ENCODE measurements at places on chromosomes 16 and 17.

DNA sequence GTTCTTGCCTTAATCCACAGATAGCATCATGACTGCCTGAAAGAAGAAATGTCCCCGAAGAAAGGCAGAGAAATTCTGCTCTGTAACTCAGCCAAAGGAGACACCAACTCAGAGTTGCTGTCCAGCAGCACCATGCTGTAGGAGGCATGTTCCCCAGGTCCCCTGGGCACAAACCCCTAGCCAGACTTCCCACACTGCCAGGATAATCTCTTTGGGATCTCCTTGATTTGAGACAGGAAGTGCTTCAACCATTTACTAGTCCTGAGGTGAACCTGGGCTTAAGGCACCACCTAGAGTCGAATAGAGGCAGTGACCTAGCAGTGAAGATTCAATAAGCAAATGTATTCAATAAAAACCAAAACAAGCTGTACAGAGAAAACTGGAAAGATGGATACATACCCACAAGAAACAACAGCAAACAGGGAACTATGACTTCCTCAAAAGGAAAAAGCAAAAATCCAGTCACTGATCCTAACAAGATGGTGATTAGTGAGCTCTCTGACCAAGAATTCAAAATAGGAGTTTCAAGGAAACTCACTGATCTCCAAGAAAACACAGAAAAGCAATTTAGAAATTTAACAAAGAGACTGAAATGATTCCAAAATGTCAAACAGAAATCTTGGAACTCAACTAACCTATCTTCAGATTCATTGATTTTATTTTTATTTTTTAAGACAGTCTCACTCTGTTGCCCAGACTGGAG, 5.7 kb downstream of the OR4D2 start:
- peak; percentile 10 for DNase-seq

DNA sequence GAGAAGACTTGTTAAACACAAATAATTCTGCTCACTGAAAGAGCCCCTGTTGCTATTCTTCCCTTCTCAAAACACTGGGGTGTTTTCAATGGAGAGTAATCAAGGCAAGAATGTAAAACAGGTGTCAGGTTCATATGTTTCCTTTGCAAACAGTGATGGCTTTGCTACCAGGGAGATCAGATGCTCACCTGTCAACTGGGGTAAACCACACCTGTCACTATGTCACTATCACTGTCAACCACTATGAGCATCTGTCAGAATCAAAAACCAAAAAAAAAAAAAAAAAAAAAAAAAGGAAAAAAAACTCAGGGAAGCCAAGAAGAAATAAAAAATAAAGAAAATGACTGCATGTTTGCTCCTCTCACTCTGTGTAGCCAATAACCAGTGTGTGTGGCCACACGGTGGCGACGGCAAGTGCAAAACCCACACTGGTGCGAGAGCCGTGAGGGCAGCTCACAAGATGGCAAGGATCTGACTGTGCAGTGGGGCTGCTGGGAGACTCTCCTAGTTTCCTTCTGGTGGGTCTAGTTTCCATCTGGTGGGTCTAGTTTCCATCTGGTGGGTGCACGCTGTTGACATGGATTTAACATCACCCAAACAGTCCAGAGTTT, 22.7 kb downstream of the USP22 start:
- no peak for DNase-seq

DNA sequence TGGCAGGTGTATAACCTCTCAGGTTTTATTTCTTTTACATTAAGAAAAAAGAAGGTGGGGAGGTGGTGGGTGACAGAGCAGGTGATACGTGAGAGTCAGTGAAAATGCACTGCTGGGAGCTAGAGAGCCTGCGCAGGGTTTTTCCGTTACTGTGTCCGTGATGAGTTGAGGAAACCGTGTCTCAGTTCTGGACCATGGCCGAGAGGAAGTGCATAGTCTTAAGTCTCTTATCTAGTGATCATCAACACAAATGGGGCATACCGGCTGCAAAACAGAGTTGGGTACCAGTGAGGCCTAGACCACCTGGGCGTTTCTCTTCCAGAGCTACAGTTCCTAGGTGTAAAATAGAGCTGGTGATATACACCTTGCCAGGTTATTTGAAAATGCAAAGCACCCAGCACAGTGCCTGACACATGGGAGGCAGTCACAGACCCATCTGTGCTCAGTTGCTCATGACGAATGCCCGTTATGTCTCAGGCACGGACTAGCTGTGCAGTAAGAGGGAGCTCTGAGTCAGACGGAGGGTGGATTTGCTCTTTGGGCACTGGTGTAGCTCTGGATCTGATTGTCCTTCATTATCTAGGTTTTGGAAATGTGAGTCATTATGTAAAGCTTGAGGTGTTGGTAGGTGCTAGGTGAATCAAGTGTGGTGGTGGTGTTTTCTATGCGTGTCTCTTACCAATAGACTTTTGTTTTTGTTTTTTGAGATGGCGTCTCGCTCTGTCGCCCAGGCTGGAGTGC, 60.9 kb downstream of the RPTOR start:
- no peak for DNase-seq

DNA sequence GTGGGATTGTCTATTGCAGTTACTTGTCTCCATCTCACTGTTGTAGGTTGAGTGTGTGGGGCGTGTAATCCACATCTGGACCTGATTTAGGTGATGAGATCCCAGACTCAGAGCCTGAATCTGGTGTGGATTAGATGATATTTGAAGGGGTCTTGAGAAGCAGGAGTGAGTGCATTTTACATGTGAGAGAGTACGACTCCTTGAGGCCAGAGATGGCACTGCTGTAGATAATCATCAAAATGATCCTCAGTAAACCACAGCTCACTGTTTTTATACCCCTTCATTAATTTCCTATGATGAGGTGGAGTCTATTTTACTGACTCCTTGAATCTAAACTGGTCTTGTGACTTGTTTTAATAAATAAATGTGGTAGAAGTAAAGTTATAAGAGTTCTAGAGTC, 732.5 kb downstream of the KCNJ2 start:
- no peak for DNase-seq
